ENCODE measurements at places on chromosomes 4 and X.

DNA sequence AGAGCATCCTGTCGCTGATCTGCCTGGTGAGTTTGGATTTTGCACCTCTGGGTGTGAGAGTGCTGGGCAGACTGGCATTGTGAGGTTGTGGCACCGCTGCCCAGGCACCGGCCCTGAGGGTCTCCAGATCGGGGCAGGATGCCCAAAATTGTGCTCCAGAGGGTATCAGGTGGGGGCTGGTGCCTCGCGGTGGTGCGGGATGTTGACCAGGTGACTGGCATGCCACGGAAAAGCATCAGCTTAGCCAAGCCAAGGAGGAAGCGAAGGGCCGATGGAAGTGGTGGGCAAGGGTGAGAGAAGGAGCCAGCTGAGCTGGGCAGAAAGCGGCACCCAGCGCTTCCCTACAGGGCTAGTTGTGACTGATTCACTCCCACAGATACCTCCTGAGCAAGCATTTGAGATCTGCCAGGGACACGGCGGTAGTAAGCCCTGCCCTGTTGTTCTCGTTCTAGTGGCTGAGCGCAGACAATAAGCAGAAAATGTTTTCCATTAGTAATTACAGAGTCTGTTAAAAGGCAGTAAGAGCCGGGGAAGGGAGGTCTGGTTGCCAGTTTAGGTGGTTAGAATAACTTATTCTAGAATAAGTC lies 809 bp downstream of the ZFP92 start:
- no peak for DNase-seq

DNA sequence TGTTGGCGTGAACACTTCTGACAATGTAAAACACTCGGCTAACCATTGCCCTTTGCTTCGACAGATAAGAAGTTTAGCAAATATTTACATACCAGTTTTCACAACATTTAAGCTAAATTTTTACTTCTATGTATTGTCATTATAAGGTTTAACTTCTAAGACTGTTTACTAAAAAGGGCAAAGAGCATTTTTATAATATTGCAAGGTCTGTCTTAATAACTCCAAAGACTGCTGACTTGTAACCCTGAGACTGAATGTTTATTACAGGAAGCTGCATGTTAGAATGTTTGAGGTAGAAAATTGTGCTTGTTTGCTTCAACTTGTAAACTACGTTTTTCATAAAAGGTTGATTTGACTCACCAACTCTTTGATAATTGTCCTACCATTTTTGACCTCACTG lies 213.2 kb upstream of the RPS6KA3 start:
- no peak for DNase-seq

DNA sequence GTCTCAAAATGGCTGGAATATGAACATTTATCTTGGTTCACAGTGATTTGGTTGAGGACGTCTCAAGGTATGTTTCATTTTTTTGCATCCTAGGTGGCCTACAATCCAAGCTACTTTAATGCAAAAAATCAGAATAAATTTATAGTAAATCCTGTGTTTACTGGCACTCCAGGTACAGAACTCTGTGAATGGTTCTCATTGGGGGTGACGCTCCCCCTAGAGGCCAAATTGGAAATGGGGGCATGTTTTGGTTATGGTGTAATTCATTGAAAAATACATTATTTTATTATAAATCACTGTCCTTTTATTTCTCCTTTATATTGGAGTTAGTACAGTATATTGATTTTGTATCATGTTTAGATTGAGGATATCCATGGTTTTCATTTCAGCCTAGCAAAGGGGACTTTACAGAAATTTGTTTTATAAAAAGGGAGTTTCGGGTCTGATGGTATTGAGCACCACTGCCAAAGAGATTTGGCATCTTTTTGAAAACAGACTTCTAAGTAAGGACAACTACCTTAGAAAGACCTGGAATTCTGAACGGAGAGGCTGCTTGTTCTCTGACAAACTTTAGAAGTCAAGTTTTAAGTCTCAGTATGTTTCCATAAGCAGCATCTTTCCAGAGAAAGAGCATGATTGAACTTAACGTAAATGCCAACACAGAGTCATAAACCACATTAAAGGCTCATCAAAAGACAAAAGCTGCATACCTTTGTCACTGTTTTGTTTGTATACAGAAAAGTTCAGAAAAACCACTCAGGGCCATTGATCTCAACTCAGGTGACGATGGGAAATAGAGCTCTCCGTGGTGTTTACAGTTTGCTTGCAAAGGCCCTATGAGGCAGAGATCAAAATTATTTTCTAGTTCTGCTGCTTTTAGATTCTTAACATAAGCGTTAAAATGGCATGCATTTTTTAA lies 19.4 kb downstream of the MTM1 start:
- peak; percentile 34 for DNase-seq

GRCh38 chrX:69257499-69258127 lies 92.4 kb upstream of the PJA1 start:
- no peak for DNase-seq

- no peak for DNase-seq
Measured at GRCh38 chr4:82429728-82430192, 502 bp downstream of the HNRNPDL start.

GRCh38 chrX:20263474-20263873 lies 3.2 kb downstream of the RPS6KA3 start:
- DNase-seq: no peak

DNA sequence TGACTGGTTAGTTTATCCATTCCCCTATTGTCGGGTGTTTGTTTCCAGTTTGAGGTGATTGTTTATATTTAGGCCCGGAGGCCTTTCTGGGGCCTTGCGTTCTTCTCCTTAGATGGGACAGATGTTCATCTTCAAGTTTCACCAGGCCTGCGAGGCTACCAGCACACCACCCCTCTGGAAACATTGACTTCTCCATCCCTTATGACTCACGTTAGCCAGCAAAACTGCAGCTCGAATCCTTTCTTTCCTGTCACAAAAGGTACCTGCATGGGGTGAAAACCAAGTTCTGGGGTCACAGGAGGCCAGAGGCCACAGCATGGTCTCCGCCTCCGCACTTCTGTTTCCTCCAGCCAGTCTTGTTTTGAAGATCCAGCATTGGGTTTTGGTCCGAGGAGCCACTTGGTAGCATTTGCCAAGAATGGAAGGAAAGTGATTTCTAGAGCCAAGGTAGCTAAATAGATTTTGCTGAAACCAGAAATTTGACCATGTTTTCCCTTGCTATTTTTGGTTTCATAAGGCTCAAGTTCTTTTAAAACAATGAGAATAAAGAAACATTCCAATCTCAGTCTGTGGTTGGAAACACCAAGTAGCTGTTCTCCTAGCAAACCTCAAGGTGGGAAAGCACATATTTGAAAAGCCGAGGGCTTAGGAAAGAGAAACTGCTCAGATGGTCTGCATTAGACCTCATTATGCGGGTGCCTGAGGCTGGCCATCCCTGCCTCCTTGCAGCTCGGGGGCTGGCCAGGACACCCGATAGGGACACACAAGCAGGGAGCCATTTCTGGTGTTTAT lies 5.6 kb downstream of the NYX start:
- DNase-seq: peak; percentile 41

DNA sequence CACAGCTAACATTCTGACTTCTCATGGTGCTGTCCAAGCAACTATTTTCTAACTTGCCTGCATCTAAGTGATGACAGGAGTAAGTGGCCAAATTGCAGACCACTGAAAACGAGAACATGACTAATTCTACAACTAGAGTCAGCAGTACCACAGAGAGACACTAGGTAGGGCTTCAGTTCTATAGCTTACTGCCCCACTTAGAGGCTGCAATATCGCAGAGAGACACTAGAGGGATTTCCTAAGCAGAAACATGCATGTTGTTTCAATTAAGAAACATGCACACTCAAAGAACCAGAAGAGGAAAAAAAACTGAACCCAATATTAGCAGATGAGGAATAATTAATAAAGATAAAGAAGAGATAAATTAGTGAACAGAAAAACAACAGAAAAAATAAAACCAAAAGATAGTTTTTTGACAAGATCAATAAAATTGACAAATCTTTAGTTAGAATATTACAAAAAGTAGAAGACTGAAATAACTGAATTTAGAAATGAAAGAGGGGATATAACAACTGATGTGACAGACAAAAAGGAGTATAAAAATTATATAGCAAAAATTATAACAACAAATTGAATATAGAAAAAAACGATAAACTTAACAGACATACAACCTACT lies 100.8 kb downstream of the SPIN4 start:
- peak; percentile 21 for DNase-seq

DNA sequence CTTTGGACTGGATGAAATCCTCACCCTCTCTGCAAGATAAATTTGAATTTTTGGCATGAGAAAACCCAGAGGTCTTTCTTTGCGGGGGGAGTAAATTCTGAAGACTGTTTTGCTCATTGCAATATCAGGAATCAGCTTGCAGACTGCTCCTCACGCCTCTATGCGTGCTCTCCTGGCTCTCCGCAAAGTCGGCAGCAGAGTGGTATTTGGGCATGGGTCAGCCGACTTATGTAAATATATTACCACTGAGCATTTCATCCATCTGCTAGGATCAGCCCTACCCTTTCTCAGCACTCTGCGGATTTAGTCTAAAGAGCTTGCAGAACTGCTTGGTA lies 288.0 kb downstream of the ASMT start:
- DNase-seq: no peak

DNA sequence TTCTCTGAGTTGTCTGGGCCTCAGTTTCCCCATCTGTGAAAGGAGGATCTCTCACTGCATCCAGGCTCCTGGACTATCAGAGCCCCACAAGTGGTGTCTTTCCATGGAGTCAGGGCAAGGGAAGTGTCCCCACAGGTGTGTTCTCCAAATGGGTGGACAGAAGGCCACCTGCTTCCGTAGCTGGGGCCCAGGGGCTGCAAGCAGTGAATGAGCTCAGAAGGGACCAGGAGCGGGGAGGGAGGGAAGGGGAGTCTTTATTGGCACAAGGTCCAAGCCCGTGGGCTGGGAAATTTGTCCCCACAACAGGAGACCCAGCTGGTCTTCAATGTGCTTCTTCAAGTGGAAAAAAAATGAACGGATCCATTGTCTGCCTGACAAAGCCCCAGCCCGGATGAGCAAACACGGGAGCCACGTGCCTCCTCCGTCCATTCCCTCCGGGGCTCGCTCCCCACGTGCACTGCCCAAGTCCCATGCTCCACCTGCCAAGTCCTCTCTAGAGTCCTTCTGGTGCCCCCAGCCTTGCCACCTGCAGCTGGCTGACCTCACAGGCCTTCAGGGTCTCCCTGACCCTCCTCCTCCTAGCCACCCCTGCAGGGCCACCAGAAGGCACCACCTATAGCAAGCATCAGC lies 72.0 kb downstream of the JAKMIP1 start:
- DNase-seq: no peak

GRCh38 chr4:67909905-67910584 lies 26.2 kb upstream of the TMPRSS11D start:
- no peak for DNase-seq

GRCh38 chr4:57374866-57375595 lies 264.8 kb upstream of the IGFBP7 start:
- DNase-seq: peak; percentile 34

- no peak for DNase-seq
Measured at GRCh38 chrX:132412208-132412607, 76.6 kb downstream of the MBNL3 start.

- no peak for DNase-seq
Measured at GRCh38 chrX:17431171-17431570, 56.2 kb downstream of the NHS start.

DNA sequence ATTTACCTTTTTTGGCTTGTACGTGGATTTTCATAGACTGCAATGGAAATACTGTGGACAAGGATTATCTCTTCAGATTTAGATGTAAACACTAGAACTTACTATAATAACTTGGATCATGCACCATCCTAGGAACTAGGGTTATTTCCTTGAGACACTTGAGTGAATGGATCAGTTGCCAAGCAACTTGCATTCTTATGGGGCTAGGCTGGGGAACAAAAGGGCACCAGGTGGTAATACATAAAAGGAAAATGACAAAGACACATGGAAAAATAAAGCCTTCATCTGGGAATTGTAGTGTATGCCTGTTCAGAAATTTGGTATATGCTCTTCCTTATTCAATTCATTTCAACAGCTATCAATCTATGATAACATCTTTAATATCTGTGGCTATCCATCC lies 247.1 kb downstream of the SPRY1 start:
- no peak for DNase-seq

- no peak for DNase-seq
Measured at GRCh38 chr4:4323705-4324534, 33.9 kb downstream of the ZBTB49 start.

DNA sequence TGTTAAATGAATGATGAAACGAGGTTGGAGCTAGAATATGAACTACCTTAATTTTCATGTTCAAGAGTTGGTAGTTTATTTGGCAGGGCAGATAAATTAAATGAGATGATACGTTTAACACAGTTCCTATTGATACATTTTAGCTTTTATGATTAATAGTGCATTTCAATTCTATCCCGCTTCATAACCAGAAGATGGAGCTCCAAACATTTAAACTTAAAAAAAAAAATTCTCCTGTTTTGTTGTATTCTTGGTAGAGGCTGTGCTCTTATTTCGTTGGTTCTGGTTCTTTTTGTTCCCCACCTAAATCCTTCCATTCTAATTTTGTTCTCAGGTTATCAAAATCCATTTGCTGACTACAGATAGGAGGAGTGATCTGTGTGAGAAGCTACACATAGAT lies 71.8 kb upstream of the PTPN13 start:
- peak; percentile 28 for DNase-seq

DNA sequence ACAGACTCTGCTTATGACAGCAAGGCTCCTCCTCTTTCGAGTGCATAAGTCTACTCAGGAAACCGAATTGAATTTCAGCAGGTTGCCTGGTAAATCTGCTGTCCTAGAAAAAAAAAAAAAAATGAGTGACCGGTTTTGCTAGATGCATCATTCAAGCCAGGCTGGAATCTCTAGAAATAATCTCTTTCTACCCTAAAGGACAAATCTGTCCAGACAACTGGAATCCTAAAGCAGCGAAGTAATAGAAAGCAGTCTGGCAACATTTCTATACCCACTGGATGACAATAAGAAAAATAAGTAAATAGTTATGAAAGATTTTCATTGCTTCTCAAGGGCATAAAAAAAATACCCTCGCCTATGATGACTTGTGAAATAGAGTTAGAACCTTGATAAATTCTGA lies 703.5 kb downstream of the RPA4 start:
- no peak for DNase-seq

- no peak for DNase-seq
Measured at GRCh38 chr4:41579043-41579442, 41.1 kb downstream of the LIMCH1 start.
